Lung microvascular endothelial cell (primary cell): ENCODE measurements at places on chromosomes 12 and 14. TPM values are rescaled to one million over a fixed set of nuclear protein-coding genes. Genes with fewer than 3 reads are reported as not detected.
A peak's percentile ranks its signal among the peaks of the same experiment; 100 is the strongest.

SLCO1A2 gene
- total RNA-seq = not detected in 2 replicates

INSM2 gene
- not detected in 2 replicates for total RNA-seq

SRGAP1 gene
- 1.3 and 2.2 TPM in 2 replicates for total RNA-seq

DNA sequence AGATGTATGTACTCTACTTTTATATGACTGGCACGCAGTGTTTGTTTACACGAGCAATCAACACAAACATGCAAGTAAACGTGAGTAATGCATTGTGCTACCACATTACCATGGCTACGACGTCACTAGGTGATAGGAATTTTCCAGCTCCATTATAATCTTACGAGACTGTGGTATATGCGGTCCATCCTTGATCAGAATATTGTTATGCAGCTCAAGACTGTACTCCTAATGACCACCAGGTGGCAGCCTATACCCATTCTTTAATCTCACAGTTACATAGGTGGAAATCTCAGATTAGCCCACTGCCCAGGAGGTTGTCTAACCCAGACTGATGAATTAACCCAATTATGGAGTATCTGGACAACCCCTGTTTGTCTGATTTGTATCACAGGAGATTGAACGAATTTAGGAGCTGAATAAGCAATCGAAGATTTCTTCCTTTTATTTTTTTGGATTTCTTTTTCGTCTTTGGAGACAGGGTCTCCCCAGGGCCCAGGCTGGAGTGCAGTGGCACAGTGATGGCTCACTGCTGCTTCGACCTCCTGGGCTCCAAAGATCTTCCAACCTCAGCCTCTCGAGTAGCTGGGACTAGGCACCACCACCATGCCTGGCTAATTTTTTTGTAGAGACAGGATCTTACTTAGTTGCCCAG, 8.7 kb upstream of the TESPA1 start:
- DNase-seq = peak; percentile 75

DNA sequence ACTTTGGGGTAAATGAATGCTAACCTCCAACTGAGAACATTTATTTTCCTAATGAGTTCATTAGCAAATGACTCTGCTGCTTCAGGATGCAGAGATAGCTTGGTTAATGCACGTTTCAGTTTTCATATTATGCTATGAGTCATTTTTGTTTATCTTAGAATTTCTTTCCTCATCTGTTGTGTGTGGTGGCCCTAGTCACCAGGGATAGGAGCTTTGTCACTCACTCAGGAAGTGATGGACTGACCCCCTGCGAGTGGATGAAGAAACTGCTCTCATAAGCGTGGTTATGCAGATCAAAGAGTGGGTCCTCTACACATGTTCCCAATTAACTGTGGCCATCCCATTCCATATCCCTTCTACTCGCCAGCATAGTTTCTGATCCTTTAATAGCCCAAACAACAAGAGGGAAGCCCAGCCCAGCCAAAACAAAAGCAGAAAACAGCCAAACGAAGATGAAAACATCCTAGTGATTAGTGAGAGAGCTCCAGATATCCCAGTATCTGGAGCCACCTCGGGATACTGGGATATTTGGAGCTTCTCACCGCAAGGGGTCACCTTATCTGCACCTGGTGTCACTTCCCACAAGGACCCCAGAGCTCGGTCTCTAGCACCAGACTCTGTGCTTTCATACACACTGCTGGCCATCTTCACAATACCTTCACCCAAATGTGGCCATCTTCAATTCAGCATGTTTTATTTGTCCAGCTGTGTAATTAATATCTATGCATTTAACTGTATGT, 8.6 kb downstream of the TC2N start:
- DNase-seq = peak; percentile 77

GRCh38 chr12:105672121-105672975, 341.9 kb downstream of the C12orf75 start:
- DNase-seq = peak; percentile 16

DNA sequence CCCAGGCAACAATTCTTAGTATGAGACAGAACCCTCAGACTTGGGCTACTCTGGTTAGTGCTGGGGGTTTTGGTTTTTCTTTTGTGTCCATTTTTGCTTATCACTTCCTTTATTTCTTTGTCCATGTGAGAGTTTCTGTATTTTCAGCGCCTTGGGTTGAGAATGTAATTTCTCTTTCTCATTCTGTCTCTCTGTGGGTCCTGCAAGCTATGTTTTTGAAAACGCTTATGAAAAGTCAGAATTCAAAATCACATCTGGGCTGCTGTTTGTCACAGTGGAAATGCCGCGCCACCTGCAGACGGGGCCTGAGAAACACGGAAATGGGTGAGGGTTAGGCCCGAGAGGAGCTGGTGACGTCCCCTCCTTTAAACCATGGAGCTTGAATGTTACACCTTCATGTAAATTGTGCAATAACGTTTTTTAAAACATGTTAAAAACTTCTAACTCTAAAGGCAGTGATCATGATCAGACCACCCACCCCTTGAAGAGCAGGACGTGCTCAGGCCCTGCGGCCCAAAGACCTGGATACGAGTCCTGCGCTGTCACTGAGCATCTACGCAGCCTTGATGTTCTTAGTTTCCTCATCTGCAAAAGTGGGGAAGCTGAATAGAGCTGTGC, 26.1 kb downstream of the JDP2 start:
- DNase-seq = no peak

DNA sequence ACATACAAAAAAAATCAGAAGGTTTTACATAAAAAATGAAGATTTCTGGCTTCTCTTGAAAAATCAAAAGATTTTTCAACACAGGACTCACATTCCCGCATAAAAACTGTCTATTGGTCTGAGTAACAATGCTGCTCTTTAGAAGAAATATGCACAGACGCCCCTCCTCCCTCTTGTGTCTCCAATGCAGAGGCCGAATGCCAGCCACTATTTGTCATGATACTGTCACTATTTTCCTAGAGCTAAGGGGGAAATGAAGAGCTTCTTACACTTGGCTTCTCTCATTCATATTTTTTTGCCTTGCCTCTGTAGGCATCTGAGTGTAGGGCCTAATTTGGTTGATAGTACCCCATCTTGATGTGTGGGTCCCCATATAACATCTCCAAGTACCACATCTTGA, 98.0 kb downstream of the BBS10 start:
- DNase-seq = peak; percentile 48
